ENCODE measurements at places on chromosomes 5 and 9. TPM values are rescaled to one million over a fixed set of nuclear protein-coding genes. Genes with fewer than 3 reads are reported as not detected.

- peak; percentile 93 for DNase-seq
These were observed 845 bp upstream of the NR4A3 start for GRCh38 chr9:99820685-99821395.

DNA sequence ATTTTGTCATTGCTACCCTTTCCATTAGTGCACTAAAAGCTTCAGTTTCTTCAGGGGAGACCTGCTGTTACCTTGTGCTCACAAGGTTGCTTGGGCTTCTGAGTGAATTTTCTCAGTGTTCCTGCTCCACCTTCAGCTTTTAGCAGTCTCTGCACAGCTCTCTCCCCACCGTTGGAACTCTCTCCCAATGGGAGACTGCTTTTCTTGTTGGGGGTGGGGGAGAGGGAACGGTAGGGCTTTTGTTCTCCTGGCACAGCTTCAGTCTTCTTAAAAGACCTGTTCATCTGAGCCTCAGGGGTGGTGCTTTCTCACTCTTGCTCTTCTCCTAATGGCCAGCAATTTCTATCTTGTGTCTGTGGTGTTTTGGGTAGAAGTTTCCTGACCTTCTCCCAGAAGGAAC lies 915.7 kb downstream of the EFNA5 start:
- DNase-seq: no peak

DNA sequence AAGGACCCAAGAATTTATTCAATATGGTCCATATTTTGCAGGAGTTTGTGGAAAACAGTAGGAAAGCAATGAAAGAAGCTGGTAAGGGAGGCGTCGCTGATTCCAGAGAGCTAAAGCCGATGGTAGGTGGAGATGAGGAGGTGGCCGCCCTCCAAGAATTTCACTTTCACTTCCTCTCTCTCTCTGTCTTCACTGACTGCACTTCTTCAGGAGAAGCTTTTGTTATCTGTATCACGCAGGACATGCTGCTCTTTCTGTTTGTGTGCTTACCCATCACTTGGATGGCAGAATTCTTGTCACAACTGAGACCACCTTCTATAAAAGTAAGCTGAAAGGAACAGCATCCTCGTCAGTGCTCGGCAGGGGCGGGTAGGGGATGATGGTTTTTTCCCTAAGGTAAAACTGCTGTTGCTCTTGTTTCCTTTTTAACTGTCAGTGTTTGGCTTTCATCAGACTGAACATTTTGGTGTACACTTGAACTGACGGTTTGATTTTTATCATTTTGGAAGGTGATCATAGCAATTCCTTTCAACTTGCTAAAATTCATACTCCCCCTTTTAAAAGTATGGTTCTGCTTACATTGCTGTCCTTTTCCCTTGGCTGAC lies 62.4 kb upstream of the FSD1L start:
- peak; percentile 78 for DNase-seq

- no peak for DNase-seq
These were observed 94.4 kb upstream of the IL6ST start for GRCh38 chr5:56088967-56089829.

DNA sequence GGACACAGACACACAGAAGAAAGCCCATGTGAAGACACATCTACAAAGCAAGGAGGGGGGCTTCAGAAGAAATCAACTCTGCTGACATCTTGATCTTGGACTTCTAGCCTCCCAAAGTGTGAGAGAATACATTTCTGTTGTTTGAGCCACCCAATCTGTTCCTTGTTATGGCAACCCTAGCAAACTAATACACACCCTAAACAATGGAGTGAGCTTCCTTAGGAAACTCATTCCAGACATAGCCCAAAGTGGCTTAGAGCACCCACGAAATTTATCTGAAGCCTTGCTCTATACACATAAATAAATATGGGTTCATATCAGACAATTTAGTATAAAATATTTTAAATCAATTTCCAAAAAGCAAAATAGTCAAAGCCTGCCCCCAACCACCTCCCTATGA lies 7.6 kb upstream of the TBC1D2 start:
- no peak for DNase-seq

GRCh38 chr9:69582544-69583297 lies 89.5 kb downstream of the APBA1 start:
- DNase-seq: no peak

- no peak for DNase-seq
These were observed 132.8 kb downstream of the RASEF start for GRCh38 chr9:82930116-82930515.

- DNase-seq: no peak
These were observed 385.2 kb downstream of the SPOCK1 start for GRCh38 chr5:137113939-137114338.

GRCh38 chr9:8365029-8365428 lies 565.5 kb upstream of the DMAC1 start:
- no peak for DNase-seq

DNA sequence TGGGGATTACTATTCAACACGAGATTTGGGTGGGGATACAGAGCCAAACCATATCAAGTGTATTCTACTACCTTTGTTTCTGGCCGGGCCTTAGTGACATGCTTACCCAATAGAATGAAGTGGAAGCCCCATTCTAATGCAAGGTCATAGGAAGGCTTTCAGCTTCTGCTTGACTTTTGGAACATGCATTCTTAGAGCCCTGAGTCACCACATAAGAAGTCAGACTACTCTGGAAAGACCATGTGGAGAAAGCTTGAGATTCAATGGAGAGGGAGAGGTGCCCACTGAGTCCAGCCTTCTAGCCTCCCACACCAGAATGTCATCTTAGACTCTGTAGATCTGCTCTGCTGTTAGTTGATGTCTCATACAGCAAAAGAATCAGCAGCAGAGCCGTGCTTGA lies 155.7 kb upstream of the FBN2 start:
- no peak for DNase-seq

DNA sequence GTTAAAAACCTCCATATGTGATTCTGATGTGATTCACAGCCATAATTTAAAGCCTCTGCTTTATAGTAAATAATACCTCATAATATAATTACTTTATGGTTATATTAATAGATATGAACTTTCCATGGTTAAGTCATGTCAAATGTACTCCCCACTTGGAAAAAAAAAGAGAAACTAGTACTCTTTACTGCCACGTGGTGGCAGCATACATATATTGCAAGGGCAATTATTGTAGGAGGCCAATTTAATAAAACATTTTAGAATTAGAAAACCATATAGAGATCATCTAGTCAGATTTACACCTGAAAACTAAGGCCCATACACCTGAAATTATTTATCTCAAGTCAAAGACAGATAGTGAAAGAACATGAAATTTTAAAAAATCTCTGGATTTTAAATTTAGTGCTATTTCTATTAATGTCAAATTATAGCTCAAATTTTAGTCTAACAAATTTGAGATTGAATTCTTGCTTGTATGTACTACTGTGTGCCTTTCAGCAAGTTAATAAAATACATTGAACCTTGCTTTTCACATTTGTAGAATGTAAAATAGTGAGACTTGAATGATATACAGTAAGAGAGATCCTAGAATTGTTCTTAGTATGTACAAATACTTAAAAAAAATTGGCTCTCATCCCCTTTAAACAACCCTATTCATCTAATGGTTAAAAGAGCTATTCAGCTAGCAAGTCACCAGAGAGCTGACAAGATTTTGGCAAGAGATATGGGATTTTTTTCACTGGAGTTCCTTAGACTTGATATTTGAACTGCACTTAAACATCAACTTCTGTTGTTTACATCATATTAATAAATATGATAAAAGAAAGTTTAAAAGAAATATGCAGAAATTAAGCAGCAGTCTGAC lies 603.8 kb downstream of the TLE4 start:
- DNase-seq: no peak

DNA sequence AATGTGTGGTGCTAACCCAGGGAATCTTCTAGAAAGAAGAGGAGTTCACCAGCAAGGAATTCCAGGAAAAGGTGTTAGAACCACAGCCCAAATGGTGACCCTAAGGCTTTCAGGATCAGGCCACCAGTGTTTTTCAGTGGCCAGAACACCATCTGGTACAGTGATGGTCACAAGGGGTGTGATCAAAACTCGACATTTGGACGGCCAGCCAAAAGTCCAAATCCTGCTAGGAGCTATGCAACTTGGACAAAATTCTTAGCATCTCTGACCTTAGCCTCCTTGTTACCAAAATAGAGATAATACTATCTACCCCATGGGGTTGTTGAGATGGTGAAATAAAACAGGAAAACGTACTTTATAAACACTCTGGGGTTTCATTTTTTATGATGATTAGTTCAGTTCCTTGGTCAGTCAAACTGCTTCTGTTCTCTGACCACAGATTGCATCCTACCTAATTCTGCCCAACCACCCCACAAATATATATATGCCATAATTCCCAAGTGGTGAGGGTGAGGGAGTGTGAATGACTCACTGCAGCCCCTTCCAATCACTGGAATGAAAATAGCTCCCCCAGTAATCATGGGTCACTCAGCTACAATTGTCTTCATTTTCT lies 210.3 kb downstream of the CDK5RAP2 start:
- DNase-seq: no peak

GRCh38 chr9:119005162-119005561 lies 364.1 kb downstream of the BRINP1 start:
- DNase-seq: no peak

GRCh38 chr9:3391414-3391813 lies 134.4 kb downstream of the RFX3 start:
- no peak for DNase-seq

DNA sequence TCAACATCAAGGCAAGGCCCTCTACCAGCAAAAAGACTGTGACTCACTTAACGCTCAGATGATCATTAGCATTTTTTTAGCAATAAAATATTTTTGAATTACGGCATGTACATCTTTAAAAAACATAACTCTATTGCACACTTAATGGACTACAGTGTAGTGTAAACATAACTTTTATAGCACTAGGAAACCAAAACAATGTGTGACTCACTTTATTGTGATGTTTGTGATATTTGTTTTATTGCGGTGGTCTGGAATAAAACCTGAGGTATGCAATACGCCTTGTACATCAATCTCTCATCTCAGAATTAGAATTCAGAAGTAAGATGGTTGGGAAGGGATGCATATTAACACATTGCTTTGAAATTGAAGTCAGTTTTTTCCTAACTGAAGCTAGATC lies 106.9 kb upstream of the PTCH1 start:
- no peak for DNase-seq

DNA sequence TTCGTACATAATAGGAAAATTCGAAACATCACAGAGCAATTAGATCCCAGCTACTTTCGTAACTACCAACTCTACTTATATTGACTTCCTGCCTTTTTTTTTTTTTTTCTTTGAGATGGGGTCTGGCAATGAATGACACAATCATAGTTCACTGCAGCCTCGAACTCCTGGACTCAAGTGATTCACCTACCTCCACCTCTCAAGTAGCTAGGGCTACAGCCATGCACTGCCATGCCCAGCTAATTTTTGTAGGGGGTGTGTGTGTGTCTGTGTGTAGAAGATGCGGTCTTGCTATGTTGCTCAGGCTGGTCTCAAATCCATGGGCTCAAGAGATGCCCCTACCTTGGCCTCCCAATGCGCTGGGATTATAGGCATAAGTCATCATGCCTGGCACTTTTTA lies 5.8 kb upstream of the PAIP2 start:
- DNase-seq: no peak

GRCh38 chr9:84239343-84239742 lies 101.2 kb downstream of the SLC28A3 start:
- no peak for DNase-seq

DNA sequence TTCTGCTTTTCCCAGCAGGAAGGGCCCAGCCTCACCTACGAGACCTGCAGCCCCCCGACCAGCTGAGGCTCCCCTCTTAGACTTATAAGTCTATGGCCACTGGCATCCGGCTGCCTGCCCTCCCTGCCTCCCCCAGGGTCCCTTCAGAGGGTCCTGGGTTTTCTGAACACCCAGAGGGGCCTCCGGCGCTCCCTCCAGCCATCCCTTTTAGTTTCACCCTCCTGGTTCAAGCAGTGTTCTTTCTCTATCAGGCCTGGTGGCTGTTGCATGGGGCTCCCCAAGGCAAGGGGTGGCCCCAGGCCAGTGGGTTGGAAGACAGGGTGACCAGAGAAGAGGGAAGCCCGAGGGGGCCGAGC lies 21.8 kb downstream of the GOLGA2 start:
- no peak for DNase-seq

DNA sequence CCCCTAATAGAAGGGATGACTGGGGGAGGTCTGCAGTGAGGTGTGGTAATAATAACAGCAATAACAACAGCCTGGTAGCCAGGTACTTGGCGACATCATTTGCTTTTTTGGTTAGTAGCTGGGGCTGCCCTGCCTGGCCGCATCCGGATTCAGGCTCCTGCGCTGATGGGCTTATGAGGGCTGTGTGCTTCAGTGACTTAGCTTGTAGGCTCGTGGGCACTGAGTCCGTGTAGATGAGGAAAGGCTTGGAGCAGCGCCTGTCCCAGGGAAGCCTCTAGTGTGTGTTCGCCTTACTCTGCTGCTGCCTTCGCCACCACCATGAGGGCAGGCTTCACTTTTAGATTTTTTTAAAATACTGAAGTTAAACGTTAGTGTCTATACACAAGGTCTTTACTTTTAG lies 4.5 kb downstream of the NDUFS6 start:
- no peak for DNase-seq

DNA sequence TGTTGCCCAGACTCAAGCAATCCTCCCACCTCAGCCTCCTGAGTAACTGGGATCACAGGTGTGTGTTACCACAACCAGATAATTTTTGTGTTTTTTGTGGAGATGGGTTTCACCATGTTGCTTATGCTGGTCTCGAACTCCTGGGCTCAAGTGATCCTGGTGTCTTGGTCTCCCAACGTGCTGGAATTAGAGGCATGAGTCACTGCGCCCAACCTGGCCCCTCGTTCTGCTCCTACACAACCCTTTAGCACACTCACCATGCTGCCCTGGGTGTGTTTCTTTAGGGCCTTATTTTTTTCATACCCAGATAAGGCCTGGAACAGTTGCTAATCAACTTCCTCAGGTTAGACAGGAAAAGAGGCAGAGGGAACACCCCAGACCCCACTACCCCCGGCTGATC lies 2.6 kb downstream of the PDZD2 start:
- DNase-seq: no peak

C9orf78 gene
- 74.9 TPM for polyA plus RNA-seq

TNC gene
- polyA plus RNA-seq: 1.2 TPM

KLF9 gene
- polyA plus RNA-seq: 23.7 TPM

OTULINL gene
- 12.5 TPM for polyA plus RNA-seq

CDX1 gene
- polyA plus RNA-seq: 330 TPM

CCL21 gene
- 204 TPM for polyA plus RNA-seq

ELAVL2 gene
- 0.22 TPM for polyA plus RNA-seq

SMIM27 gene
- polyA plus RNA-seq: 6.6 TPM

FGF1 gene
- 0.60 TPM for polyA plus RNA-seq

FBLL1 gene
- 0.60 TPM for polyA plus RNA-seq
